Stimulated activated CD8-positive, alpha-beta memory T cell treated with anti-CD3 and anti-CD28 coated beads, Interleukin-4, amount 100 ng/mL, for 1 hour (primary cell): ENCODE measurements at places on chromosomes 3 and 15.

- DNase-seq: no peak
Observed at GRCh38 chr15:63422891-63423590, 41.4 kb upstream of the CA12 start.

DNA sequence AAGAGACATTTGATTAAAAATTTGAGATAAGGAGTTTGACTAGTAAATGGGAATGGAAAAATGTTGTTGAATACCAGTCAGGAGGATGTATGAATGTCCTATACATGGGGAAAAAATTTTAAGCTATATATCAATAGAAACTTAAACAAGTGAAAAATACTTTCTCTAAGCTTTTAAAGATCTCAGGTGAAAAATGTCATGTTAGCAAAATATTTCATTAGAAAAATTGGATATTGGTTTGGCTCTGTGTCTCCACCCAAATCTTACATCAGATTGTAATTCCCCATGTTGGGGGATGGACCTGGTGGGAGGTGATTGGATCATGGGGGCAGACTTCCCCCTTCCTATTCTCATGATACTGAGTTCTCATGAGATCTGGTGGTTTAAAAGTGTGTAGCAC lies 279.6 kb upstream of the CADM2 start:
- no peak for DNase-seq

GRCh38 chr3:57816471-57817095 lies 60.5 kb downstream of the SLMAP start:
- DNase-seq: no peak

GRCh38 chr15:39855400-39855799 lies 64.7 kb downstream of the GPR176 start:
- DNase-seq: no peak

DNA sequence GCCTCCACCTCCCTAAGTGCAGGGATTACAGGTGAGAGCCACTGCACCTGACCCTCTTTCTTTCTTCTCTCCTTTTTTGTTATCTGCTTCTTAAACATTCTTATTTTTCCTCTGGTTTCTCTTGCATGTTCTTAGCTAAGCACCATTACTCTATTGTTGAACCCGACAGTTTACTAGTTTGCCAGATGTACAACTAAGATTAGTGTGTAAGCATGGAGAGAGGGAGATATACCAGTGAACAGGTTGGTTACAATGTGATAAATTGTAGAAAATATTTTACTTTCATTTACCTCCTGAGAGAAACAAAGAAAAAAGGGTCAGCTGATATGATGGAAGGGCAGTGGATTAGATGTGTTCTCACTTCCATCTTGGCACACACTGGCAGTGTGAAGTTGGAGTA lies 4.9 kb downstream of the HAUS2 start:
- DNase-seq: no peak

- DNase-seq: no peak
Observed at GRCh38 chr3:185153861-185154629, 1.2 kb upstream of the C3orf70 start.

- no peak for DNase-seq
Observed at GRCh38 chr3:172658344-172659245, 52.3 kb downstream of the NCEH1 start.

DNA sequence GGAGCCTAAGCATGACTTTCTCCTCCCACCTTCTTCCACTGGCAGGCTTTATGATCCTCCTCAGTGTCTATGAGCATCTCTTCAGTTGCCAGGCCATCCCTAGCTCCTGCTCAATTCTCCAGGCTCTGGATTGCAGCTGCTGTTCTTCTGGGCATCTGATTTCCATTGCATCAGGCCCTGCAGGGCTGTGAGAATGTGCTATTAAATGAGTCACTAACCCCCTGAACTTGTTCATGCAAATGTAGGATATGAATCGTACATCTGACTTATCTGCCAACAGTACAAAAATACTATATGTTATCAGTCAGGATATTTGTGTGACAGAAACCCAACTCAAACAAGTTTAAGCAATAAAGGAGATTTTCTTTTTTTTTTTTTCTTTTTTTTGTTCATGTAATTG lies 11.9 kb downstream of the GPR176 start:
- no peak for DNase-seq

GRCh38 chr15:92623435-92623834 lies 32.1 kb downstream of the FAM174B start:
- no peak for DNase-seq

DNA sequence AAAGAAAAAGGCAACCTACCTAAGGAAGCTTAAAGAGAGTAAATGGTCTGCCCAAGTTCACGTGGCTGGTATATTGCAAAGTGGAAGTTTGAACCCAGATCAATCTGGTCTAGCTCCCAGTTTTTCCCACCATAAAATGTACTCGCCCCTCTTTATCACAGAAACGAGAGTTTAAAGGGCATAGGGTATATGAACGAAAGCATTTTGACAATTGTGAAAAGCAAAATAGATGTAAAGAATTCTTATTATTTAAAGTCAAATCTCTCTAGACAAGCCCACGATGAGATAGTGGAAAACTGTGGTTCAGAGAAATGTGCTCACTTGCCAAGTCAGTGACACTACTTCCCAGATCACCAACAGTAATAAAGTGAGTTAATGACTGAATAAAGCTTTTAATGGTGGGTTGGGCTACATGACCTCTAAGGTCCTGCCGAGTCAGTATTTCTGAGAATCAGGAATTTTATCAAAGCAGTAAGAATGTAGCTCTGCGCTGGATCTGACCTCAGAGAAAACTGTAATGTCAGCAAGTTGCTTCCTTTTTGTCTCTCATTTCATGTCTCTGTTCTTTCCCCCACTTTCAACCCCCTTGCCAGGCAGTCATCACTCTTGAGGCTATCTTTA lies 23.3 kb upstream of the NEO1 start:
- no peak for DNase-seq

GRCh38 chr3:122167630-122168029 lies 15.8 kb upstream of the CASR start:
- no peak for DNase-seq

GRCh38 chr3:112818289-112818688 lies 28.4 kb downstream of the CD200R1L start:
- no peak for DNase-seq

GRCh38 chr3:194324823-194325327 lies 26.3 kb downstream of the CPN2 start:
- no peak for DNase-seq

DNA sequence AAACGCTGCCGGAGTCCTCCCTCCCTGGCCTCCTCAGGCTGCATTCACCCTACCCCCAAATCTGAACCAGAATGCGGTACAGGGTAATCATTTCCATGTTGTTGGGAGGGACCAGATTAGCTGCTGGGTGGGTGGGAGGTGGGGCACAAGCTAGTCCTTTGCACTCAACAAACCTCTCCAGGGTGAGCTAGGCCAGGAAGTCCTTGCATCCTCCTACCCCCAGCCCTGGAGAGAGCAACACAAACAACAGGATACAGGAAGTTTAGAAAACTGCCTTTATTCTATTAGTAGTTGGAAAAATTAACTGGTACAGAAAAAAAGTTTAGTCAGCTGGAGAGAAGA lies 702 bp upstream of the GPX1 start:
- DNase-seq: no peak

- DNase-seq: no peak
Observed at GRCh38 chr3:75180235-75180944, 483.7 kb upstream of the FRG2C start.

GRCh38 chr3:161031134-161031533 lies 74.0 kb downstream of the B3GALNT1 start:
- DNase-seq: no peak

DNA sequence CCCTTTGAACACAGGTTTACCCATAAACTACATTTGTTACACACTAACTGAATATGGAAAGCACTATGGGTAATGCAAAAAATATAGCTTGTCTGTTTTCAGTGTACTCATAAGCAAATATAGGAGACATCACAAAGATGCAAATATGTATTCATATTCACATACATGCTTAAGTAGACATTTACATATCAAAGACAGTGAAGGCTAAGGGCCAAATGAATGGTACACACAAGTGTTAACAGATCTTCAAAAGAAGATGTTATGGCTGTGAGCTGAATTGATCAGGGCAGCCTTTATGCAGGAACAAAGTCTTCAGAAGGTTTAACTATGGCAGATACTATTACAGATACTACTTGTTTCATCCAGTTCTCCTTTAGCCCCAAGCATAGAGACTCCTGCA lies 384.1 kb downstream of the FHIT start:
- DNase-seq: no peak

DNA sequence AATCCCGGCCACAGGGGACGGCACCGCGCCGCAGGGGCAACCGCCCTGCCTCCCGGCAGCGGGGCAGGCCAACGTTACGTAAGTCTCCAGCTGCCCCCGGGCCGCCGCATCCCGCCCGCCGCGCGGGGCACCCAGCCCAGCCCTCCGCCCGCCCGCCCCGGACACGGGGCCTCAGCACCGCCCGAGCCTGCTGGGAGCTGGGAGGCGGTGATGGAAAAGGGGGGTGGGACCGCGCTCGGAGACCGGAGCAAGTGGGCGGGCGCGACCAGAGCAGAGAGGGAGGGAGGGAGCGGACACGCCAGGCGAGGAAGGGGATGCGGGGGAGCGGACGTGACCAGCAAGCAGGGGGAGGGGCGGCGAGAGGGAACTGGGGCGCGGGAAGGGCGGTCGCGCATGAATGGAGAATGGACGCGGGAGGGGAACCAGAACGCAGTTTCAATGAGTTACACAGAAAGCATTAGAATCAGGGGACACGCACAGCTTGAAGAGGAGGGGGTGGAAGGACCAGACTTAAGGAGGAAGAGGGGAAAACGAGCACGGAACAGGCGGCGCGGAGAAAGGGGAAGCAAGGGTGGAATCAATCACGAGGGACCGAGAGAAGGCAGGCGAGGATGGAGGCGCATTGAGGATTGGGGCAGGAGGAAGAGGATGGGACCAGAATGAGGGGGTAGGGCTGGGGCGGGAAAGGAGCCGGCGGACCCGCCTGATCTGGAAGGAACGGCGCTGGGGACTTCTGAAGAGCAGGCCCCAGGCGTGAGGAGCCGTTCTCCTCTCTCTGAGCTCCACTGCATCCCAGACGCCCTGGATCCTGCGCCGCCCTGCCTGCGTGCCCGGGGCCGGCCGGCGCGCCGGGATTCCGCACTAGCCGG lies 559 bp downstream of the PKM start:
- no peak for DNase-seq

- no peak for DNase-seq
Observed at GRCh38 chr3:151631946-151632345, 101.8 kb upstream of the AADACL2 start.

GRCh38 chr3:79844176-79844575 lies 76.4 kb upstream of the ROBO1 start:
- no peak for DNase-seq

DNA sequence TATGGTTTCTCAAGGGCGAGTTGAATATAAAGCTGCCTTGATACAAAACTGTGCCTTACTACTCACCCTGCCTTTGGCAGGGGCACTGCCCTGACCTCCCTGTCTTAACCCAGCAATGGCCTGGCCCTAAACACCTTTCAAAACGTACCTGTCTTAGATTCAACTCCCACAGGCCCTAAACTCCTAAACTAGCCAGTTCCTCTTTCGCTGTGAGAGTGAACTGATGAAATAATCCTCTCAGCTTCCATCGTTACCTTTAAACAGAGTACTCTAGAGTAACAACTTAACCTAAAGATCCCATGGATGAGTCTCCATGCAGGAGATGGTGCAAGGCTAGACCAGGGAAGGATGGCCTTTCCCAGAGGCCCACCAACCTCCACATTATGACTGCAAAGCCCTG lies 133.0 kb upstream of the THBS1 start:
- no peak for DNase-seq

DNA sequence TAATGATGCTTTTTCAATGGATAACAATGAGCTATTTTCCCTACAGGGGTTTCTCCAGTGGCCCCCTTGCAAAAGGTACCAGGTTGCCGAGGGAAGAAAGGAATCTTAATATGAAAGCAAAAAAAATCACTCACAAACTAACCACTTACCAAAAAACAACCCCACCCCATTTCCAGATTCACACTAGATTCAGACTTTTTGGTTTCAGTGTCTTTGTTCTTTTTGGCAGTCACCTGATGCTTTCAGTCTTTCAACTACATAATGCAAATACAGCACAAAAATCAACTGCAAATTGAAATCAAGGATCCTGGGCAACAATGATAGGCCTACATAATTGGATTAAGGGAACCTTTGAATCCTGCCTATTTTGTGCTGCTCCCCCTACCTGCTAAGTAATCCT lies 71.1 kb upstream of the RAP2B start:
- DNase-seq: no peak

- DNase-seq: no peak
Observed at GRCh38 chr3:10974746-10975375, 17.7 kb upstream of the SLC6A1 start.

DNA sequence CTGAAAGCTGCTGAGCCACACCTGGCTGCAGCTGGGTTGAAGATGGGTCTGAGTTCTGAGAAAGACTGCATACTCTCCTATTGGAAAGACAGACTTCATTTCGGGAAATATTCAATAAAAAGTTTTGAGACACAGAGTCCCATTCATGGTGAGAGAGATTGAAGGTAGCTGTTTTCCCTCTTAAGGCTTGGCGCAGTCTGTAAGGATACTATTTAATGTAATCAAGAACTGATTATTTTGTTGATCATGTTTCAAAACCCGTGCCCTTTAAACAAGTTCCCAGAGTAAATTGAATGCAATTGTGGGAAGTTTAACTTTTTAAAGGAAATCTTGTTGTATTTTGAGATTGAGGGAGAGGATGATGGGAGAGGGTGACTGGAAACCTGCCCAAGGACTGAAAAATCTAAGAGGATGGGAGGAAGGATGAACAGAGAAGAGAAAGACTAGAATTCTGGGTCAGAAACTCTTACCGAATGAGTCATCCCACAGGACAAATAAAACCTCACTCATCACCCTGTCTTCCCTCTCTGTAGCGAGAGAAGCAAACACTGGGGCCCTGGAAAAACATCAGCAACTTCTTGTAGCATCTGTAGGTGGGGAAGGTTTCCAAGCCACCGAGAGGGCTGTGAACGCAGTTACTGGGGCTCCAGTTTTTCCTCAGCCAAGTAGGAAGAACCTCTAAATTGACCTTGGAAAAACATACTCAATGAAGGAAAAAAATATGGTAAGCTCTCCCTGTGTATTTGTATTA lies 193.2 kb upstream of the TPRG1 start:
- DNase-seq: no peak

- DNase-seq: no peak
Observed at GRCh38 chr3:16455966-16456365, 57.5 kb downstream of the RFTN1 start.

DNA sequence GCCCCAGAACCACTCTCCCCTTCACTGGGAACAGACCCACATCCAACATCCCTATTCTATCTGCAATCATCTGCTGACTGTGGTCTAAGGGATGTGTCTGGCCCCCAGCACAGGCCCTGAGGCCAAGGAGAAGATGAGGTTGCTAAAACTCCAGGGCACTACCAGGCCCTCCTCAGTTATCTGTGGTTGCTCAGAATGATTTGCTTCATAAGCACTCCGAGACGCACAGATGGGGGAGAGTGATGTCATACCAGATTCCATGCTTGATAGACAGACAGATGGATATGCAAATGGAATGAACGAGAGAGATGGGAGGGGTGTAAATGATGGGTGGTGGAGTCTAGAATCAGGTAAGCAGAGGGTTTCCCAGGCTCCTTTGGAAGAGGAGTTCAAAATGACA lies 57.8 kb downstream of the CEMIP start:
- DNase-seq: no peak

- DNase-seq: no peak
Observed at GRCh38 chr3:39639344-39640236, 169.8 kb upstream of the MYRIP start.

- no peak for DNase-seq
Observed at GRCh38 chr3:177333533-177334520, 136.5 kb upstream of the TBL1XR1 start.
